Mucosa of descending colon (tissue), 3 donors: ENCODE measurements at places on chromosomes 3 and 15. TPM values are rescaled to one million over a fixed set of nuclear protein-coding genes. Genes with fewer than 3 reads are reported as not detected.

WDR49 gene
- total RNA-seq: 0.81 TPM

DNA sequence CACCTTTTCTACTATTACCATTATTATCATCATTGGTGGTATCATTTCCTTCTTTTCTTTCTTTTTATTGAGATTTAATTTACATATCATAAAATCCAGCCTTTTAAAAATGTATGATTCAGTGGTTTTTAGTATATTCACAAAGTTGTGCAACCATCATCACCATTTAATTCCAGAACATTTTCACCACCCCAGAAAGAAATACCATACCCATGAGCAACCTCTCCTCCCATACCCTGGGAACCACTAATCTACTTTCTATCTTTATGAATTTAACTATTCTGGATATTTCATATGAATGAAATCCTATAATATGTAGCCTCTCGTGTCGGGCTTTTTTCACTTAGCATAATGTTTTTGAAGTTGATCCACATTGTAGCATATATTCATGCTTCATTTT, 29.1 kb downstream of the AAGAB start:
- DNase-seq: no peak

CCDC33 gene
- not detected for total RNA-seq

DNA sequence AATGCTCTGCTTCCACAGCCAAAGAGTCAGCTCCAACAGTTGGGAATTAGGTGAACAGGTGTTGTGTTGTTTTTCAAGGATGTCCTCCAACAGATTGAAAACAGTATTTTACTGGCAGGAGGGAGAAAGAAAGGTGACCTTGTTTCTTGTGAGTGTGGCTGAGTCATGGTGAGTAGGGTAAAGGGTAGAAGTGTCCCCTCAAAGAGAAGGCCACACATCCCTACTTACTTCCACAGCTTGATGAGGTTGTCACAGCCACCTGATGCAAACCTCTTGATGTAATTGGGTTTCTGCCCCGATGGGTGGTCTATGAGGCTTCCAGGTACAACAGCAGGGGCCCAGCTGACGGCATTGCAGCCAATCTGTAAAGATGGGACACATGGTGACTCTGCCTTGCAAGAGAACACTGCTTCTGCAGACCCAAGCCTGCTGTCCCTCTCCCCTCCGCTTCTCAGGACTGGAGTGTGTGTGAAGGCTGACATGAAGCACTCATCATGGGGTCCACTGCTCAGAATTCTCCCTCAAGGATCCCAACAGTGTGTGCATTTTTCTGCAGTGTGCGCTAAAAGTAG, 12.7 kb upstream of the GHRL start:
- DNase-seq: no peak
